Activated naive CD4-positive, alpha-beta T cell treated with anti-CD3 and anti-CD28 coated beads, Interleukin-2, amount 50 U/mL, for 16 hours (primary cell): ENCODE measurements at places on chromosomes 2 and 18.

DNA sequence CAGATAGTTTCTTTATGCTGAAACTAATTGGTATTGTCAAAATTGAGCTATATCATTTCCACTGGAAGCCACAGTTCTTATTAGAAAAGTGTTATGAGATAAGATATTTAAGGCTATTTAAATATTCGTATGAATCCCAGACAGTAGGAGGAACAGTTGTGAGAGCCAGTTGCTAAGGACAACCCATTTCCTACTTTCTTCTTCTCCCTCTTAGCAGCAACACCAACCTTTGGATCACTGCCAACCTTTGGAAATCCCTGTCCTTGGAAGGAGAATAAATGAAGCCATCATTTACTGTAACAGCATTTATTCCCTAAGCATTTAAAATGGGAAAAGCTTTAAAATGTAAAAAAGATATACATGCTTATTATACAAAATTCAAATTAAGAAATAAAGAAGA, 85.8 kb downstream of the PLCL1 start:
- DNase-seq, result no peak

- peak; percentile 57 for DNase-seq
Measured at GRCh38 chr2:11248-11941, 34.9 kb downstream of the FAM110C start.

DNA sequence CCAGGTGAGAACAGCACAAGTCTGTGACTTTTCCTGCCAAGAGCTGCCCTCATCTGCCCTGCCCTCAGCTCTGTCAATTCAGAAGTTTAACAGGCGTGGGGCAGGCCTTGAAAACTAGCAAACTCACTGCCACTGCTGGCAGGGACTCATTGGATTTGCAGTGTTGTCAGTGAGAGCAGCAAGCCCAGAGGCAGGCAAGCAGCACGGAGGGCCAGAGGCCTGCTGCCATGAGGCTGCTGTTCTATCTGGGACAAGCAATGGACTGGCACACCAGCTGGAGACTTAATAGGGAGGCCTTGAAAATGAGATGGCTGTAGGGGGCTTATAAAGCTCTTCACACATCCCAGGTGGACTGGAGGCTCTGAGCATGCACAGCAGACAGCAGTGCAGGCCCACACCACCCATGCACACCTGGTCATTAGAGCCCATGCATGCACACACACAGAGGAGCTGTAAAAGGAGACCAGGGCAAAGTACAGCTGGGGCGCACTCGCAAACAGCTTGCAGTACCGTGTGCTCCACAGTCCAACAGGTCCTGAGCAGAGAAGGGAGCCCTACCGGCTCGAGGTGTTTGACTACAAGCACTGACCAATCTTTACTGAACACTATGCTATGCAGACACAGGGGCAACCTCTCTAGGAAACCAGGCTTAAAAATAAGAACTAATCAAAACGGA, 28.7 kb downstream of the MGAT4A start:
- DNase-seq, result no peak

- DNase-seq, result no peak
Measured at GRCh38 chr2:58769111-58769863, 528.2 kb upstream of the FANCL start.

GRCh38 chr2:157936406-157936805, 60.3 kb upstream of the ACVR1 start:
- DNase-seq, result no peak

- DNase-seq, result no peak
Measured at GRCh38 chr2:237448626-237449025, 34.7 kb upstream of the COL6A3 start.

- no peak for DNase-seq
Measured at GRCh38 chr2:81984969-81985637, 1680.6 kb upstream of the LRRTM1 start.

GRCh38 chr18:770583-770961, 41.5 kb downstream of the YES1 start:
- no peak for DNase-seq
